ENCODE measurements at places on chromosomes 6 and 20.

- no peak for DNase-seq
These were observed 70.6 kb upstream of the PMEPA1 start for GRCh38 chr20:57780398-57780797.

- no peak for DNase-seq
These were observed 6.0 kb upstream of the RAB22A start for GRCh38 chr20:58303547-58303946.

DNA sequence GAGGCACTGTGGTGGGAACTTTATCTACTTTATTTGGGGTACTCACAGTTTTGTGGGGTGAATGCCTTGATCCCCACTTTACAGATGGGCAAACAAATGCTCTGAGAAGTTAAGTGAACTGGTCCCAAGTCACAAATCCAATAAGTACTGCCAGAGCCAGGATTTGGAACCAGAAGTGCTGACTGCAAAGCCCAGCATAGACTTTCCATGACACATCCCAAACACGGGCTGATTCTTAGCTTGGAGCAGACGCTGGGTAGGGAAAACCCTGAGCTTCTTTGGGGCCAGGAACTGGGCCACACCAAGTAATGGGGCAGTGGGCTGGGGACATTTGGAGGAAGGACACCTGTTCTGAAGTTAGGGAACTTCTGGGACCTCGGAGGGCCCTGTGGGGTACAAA lies 20.3 kb downstream of the RIN2 start:
- no peak for DNase-seq

DNA sequence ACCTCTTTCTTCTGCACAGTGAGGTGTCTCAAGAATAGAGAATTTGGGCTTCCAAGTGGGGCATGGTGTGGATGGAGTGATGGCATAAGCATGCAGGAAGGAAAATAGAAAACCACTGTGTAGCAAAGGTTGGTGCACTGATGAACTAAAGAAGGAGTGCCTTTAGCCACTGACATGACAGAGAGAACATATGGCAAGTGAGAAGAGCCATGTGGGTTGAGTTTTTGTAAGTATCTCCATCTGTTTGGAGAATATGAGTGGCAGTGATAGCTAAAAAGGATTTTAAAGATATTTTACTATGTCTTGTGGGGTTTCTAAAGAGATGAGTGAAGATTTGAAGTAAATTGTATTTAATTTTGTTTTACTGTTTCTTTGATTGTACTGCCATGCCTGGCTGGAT lies 160.5 kb upstream of the GRIK2 start:
- DNase-seq = no peak

DNA sequence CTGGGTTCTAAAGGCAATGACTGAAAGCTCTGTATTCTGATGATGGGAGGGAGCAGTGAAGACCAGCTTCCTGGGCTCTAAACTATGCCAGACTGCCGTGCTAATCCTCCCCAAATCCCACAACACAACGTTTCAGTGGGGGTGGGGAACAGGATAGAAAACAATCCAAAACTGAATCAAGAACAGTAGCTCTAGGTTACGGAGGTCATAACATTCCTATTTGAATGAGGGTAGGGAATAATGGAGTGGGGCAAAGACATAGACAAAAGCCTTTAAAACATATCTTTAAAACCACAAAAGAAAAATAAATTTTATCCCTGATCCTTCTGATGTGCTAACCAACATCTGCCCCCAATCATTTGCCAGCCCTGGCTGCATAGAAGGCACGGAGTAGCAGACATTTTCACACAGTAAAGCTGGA lies 7.8 kb downstream of the USP49 start:
- DNase-seq = no peak

DNA sequence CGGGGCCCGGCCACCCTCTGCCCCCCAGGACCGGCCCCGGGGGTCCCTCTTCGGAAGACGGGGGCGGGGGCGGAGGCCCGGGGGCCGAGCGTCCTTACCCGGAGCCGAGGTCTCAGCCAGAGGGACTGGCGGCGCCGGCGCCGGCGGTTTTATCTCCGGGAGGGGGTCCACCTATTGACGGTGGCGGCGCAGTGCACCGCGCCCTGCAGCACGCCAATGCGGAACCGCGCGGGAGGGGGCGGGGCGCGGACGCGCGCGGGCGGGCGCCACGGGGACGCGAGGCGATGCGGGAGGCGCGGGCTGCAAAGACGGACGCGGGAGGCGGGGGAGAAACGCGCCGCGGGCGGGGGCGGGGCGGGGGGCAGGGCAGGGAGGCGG lies at the start of gene EEF1A2:
Gene EEF1A2, minus strand, starts transcription at position 124 of the 378 bp plus-strand sequence. CDS start 1,320 bp downstream, outside the sequence.
- DNase-seq = peak; percentile 65

DNA sequence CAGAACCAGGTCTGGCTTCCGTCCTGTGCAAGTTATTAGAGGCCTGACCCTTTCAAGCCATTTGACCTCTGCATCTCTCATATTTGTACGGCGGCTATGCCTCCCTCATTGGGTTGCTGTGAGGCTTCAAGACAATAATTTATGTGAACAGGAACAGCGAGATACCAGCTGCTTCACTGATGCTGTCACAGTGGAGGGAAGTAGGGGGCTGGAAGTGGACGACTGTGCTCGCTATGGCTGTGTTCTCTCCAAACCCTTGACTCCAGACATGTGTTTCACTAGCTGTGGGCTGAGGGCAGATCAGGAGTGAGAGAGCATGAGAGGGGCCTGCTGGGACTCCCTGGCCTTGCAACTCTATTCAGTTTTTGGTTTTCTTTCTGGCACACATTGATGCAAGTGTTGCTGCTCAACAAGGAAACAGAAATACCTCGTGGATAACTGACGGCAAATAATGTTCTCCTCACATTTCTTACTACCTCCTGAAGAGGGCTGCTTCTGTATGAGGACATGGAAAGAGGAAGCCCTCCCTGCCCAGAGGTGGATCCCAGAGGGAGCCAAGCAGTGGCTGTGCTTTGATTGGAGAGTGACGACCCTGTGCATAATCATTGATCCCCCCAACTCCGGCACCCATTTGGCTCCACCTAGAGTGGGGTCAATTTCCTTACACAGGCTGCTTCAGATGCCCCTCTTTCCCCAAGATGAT lies 34.7 kb upstream of the SCP2D1 start:
- DNase-seq = no peak

GRCh38 chr6:14807130-14807529 lies 438.7 kb upstream of the JARID2 start:
- DNase-seq = no peak

DNA sequence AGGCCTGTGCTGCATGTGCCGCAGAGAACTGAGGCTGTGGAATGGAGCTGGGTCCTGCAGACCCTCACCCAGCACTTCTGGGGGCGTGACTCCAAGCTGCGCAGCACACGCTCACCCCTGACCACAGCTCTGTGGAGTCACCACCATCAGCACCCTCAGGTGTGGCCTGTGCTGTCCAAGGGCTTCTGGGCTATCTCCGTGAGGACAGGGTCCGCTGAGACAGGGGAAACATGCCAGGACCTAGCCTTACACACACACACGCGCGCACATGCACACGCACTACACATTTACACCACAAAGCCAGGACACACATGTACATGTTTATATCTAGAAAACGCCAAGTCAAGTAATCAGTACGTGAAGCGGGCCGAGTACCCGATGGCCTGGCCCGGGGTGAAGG lies 26.8 kb upstream of the TCFL5 start:
- no peak for DNase-seq

GRCh38 chr6:12748411-12748810 lies 31.8 kb downstream of the PHACTR1 start:
- DNase-seq = no peak

DNA sequence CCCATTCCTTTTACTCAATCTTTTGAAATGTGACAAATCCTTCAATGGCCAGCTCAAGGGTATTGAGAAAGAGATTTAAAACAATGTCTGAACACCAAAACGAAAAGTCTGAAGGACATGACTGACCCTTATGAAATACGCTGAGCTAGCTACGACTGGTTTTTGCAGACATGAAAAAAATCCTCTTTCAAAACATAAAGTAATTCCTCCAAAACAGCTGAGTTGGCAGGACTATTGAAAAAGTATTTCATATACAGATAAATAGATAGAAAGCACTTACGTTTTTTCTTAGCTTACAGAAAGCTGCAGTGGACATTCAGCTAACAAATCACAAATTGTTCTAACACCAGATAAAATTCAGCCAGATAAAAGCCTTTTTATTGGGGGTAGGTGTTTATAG lies 702.7 kb upstream of the AGPAT4 start:
- no peak for DNase-seq

- DNase-seq = no peak
These were observed 21.9 kb upstream of the C6orf141 start for GRCh38 chr6:49528571-49528970.

DNA sequence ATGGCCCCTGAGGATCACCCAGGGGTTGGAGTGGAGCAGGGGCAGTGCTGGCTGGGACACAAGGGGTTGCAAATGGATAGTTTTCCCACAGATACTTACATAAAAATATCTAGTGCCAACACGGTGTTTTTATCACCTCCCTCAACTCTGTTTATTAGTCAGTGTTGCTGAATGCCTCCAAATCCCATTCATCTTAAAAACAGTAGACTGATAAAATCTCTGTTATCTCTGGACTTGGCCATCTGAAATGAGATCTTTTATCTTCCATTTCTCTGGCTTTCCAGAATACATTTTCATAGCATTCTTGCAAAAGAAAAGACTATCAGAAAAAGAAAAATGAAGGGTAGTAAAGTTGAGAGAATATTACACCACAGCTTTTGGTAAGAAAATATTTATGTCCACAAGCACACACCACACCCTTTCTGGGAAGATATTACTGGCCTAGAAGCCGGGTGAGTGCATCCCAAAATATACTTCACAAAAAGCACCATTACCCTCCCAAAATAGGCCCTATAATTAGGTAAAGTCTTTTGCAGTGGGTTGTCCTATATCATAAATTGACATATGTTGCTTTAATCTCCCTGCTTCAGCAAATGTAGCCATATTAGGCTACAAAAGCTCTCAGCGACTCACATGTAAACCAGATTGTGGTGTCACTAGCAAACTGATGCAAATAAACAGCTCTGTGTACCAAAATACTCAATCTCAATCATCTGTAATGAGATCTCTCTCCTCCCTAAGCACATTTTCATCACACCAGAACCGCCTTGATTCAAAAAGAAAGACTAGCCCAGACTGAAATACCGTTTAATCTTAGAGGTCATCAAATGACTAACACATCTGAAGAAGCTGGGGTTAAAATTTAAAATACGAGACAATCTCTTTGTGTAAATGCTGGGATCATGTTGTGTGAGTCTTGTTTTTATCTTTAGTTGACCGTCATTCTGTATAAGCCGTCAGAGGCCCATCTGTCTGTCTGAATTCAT lies 96.7 kb downstream of the FYN start:
- no peak for DNase-seq

- no peak for DNase-seq
These were observed 59.9 kb downstream of the MACROD2 start for GRCh38 chr20:14055127-14055742.
